Progenitor cell of endocrine pancreas (in vitro differentiated cells): ENCODE measurements at places on chromosomes 11 and 22. TPM values are rescaled to one million over a fixed set of nuclear protein-coding genes. Genes with fewer than 3 reads are reported as not detected.

The SLC15A3 gene
- 4.8 and 6.2 TPM in 2 replicates for total RNA-seq

The TECTA gene
- total RNA-seq: 2.0 and 2.3 TPM in 2 replicates

The PNPLA5 gene
- total RNA-seq: not detected in 2 replicates

The ZNF214 gene
- 10.8 and 11.4 TPM in 2 replicates for total RNA-seq

The MUC5AC gene
- 0.02 TPM in 1 of 2 replicates, not detected in the other for total RNA-seq

The COPB1 gene
- total RNA-seq: 99.9 and 100 TPM in 2 replicates

The MYOD1 gene
- not detected in 2 replicates for total RNA-seq

The KCNE3 gene
- total RNA-seq: 1.0 and 1.9 TPM in 2 replicates

The OR52H1 gene
- total RNA-seq: 0.26 TPM in 1 of 2 replicates, not detected in the other
